ENCODE measurements at places on chromosomes 12 and 14. TPM values are rescaled to one million over a fixed set of nuclear protein-coding genes. Genes with fewer than 3 reads are reported as not detected.

DNA sequence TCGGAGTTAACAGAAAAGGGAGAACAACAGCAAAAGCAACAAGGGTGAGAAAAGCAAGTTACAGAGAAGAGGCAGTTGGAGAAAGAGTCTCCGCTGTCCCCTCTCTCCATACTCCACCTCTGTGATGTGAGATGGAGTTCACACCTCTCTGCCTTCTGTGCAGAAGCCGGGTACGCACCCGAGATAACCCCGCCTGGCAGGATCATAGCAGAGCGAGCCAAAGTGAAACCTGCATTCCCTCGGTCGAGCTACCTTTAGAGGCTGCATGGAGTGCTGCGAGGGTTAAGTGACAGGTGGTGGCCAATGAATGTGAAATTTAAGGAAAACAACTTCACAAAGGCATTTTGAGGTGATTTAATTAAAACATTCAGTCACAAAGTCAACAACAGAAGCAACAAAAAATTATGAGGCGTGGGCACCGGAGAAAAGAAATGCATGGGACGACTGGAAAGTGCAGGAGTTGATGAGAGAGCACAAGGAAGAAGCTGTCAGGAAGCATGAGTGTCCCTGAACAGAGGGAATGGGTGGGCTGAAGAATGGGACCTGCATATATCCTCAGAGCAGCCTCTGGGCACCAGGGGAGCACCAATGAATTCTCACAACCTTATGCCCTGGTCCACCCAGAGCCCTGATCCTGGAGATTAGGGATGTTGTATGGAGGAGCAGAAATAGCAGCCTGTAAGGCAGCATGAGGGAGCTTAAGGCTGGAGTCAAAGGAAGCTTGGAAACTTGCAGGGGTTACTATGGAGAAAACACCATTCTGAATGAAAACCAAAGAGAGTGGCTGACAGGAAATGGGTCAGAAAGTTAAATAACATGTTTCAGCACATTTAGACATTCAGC lies 208.3 kb downstream of the EMP1 start:
- DNase-seq = no peak

DNA sequence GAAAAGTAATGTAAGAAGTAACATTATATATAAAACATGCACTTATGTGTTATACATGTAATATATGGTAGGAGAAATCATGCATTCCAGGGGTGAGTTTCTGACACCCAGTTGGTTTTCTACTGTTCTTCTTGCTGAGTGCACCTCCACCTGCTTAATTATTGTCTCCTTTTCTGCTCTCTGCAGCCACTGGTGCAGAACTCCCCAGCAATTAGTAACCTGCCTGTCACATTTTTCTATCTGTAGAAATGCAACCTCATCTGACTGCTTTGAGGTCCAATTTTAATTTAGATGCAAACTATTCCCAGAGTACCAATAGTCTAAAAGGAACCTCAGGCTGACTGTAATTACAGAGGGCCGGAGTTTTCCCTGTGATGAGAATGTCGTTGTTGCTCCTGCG lies 842.1 kb downstream of the AACS start:
- DNase-seq = no peak

The B4GALNT3 gene
- total RNA-seq = 3.7 TPM

- DNase-seq = no peak
Measured at GRCh38 chr12:122182887-122183587, at the start of gene LRRC43. LRRC43 (plus strand) TSS chr12:122183123; CDS start chr12:122183145, 22 bp downstream.

- no peak for DNase-seq
Measured at GRCh38 chr12:26971963-26972362, 33.7 kb downstream of the FGFR1OP2 start.

The ITGB7 gene
- 3.4 TPM for total RNA-seq

The CEP170B gene
- 33.2 TPM for total RNA-seq

The ZNF641 gene
- 10.9 TPM for total RNA-seq

The LBHD2 gene
- total RNA-seq = not detected

The NCAPD2 gene
- total RNA-seq = 105 TPM

GRCh38 chr14:104880584-104881210 lies 15.6 kb downstream of the CEP170B start:
- DNase-seq = no peak

- no peak for DNase-seq
Measured at GRCh38 chr12:132776816-132777568, 15.4 kb upstream of the ANKLE2 start.

Data from PC-3 (cell line).